Coronary artery (tissue), 2 donors: ENCODE measurements at places on chromosomes 16 and 17.

- DNase-seq, result no peak
These were observed 4.9 kb downstream of the CHD9 start for GRCh38 chr16:53059672-53060071.

- no peak for DNase-seq
These were observed 12.9 kb downstream of the GRB2 start for GRCh38 chr17:75392559-75392958.

- no peak for DNase-seq
These were observed 48.7 kb downstream of the SF3B3 start for GRCh38 chr16:70572050-70572925.

GRCh38 chr17:44207743-44208142 lies 8.1 kb upstream of the ATXN7L3 start:
- no peak for DNase-seq

DNA sequence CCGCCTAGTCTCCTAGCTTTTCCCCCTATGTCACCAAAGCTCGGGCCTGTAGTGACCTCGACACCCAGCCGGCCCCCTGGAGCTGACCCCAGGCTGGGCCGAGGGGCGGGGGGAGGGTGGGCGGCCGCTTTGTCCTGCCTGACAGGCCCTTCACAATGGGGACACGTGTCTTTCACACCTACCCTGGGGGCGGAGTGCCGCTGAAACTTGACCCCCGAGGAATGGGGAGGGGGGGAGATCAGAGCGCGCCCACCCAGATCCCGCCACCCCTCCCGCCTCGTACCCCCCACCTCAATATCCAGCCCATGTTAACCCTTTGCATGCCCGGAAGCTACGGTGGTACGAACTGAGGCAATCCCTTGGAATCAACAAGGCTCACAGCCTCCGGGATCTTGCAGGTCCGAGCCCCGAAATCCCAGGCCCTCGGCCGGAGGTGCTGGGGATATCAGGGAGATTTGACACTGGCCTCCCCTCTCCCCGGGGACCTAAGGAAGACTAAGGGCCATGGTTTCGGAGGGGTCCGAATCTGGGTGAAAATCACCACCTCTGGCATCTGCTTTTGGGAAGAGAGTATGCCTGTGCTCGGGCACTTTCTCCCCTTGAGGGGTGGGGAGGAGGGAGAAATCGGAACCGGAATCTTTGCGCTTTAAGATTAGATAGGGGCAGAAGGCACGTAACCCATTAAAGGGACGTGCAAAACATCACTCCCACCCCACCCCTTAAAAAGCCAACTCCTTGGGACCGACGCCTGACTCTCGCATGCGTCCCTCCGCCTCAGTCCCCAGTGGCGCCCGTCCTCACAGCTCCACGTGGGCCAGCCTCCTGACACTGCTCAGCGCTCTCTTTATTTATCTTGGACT lies 2.6 kb downstream of the NOG start:
- DNase-seq, result no peak

DNA sequence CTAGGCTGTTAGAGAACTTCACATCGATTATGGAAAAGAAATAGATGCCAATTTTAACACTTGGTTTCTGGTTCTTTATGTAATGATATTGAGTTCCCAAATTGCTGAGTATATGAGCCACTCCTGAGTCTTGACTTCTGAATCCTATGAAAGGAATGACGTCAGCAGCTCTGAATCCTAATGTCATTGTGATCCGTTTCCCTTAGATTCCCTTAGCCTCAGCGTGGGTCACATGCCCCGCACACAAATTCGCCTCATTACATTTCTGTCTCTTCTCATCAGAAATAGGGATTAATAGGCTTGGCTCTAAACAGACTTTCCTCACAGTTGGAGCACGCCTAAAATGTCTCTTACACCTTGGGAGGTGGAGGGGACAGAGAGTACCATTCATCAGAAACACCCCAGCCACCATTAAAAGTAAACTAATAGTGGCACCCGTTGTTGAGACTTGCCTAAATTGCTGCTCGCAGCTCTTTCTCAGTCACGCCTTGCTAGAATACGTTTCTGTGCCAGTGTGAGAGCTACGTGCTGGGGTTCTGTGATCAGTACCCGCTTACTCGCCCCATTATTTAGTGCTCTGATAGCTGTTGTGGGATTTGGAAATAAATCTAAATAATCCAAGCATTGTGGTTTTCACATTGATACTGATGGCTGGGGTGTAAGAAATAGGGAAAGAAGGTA lies 7.1 kb downstream of the MRM3 start:
- no peak for DNase-seq

- no peak for DNase-seq
These were observed 63.1 kb upstream of the BCO1 start for GRCh38 chr16:81175325-81175891.

GRCh38 chr17:60036796-60037677 lies 41.7 kb downstream of the HEATR6 start:
- no peak for DNase-seq
